ENCODE measurements at places on chromosomes 2 and 18.

- DNase-seq = no peak
Measured at GRCh38 chr2:153967248-153967973, 95.7 kb downstream of the GALNT13 start.

- DNase-seq = no peak
Measured at GRCh38 chr2:31675485-31675901, 94.8 kb upstream of the SRD5A2 start.

GRCh38 chr18:11480692-11481091, 128.7 kb upstream of the SLC35G4 start:
- DNase-seq = no peak

GRCh38 chr18:54020966-54021365, 203.5 kb downstream of the MBD2 start:
- no peak for DNase-seq

Data from CD4-positive, alpha-beta T cell treated with Interleukin-2 at 100 ng/mL for 4 hours (primary cell).